ENCODE measurements at places on chromosomes 3 and 15. TPM values are rescaled to one million over a fixed set of nuclear protein-coding genes. Genes with fewer than 3 reads are reported as not detected.

DNA sequence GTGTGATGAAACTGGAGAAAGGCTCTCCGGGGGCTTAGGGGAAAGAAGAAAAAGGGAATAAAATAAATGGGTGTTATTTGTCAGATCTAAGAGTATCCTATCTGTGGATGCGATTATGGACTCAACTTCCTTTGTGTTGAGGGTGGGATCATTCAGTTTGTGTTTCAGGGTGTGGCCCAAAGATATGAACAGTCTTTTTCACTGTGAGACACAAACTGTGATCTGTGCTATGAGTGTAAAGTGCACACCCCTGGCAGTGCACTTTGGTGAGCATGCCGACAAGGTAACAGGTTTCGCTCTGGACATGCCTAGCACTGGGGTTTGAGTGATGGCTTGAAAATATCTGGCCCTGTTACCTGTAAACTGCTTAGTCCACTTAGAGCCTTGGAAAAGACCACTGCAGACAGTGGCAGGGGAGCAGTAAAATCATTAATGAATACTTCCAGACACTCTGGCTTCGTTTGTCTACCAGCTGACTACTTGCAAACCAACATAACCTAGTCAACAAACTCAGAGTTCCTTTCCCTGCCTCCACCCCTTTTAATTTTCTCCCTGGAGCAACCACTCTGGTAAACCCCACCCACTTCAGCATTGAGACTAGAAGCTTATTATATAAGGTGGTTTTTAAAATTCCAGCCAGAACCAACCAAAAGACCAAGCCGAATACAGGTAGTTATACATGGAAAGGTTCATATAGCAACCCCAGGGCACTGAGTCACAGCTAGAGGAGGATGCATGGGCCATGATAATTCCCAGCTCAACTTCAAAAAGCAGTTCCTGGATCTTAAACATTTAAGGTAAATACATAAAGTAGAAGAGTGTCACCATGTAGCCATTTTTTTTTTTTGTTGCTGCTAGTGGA is 55.1 kb downstream of the TAMM41 start:
- no peak overlapping the region for H3K27ac ChIP-seq
- peaks cover 32% of the 10 kb centered on the region for H3K36me3 ChIP-seq
- no peaks in the 10 kb centered on the region for H3K4me1 ChIP-seq
- H3K27me3 ChIP-seq: no peaks in the 10 kb centered on the region
- no peak for DNase-seq

GRCh38 chr3:113167825-113168801 is 43.2 kb upstream of the BOC start:
- H3K27ac ChIP-seq: no peak overlapping the region
- H3K4me1 ChIP-seq: peaks cover 10% of the 10 kb centered on the region
- no peak overlapping the region for H3K4me3 ChIP-seq
- no peak for DNase-seq
- no peaks in the 10 kb centered on the region for H3K36me3 ChIP-seq
- H3K27me3 ChIP-seq: no peaks in the 10 kb centered on the region

- H3K4me3 ChIP-seq: no peak overlapping the region
- 0 out of 2 replicates have a peak, but pooled peaks cover 3% of the 10 kb centered on the region for H3K36me3 ChIP-seq
- H3K4me1 ChIP-seq: no peaks in the 10 kb centered on the region
- no peaks in the 10 kb centered on the region for H3K27me3 ChIP-seq
- H3K27ac ChIP-seq: no peak overlapping the region
- no peak for DNase-seq
These were observed 11.4 kb downstream of the RSRC1 start for GRCh38 chr3:158121295-158121694.

DNA sequence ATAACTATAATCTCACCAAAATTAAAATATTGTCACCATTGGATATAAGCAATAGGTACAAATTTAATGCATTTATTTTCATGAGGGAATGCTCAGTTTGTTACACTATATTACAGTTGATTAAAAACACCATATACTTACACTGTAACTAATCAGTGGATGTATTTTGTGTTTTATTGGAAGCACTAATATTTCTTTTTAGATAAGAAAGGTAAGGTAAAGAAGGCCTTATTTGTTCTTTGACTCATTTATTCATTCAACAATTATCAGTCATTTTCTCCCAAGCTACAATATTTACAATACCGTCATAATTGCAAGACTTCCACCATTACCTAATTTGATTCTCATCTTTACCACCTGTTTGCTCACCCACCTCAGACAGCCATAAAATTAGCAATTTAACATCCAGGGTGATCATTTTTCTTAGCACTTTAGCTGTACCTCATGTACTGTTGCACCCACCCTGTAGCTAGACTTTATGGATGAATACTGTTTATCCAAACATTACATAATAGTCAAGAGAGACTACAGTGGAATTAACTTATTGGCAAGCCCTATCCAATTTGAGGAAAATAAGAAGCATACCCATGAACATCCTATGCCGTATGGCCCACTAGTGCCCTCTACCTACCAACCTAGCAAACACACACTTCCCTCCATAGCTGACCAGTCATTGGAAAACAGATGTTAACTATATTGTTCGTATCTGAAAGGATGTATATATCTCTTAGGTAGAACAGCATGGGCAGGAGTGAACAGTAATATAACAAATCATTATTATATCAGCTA is 229.6 kb downstream of the BBX start:
- H3K36me3 ChIP-seq: no peaks in the 10 kb centered on the region
- peak; percentile 41 for DNase-seq
- no peak overlapping the region for H3K4me3 ChIP-seq
- no peak overlapping the region for H3K27ac ChIP-seq
- no peaks in the 10 kb centered on the region for H3K27me3 ChIP-seq

The ROBO2 gene
- 14.5 TPM for total RNA-seq

The BSN gene
- total RNA-seq: under 0.01 TPM

The GPR62 gene
- total RNA-seq: not detected

Measured in IMR-90 (cell line).